Spleen (tissue), 13 donors: ENCODE measurements at places on chromosomes 11 and 22. TPM values are rescaled to one million over a fixed set of nuclear protein-coding genes. Genes with fewer than 3 reads are reported as not detected.

Gene SHANK2
- 22.5 TPM for total RNA-seq

Gene GGTLC2
- total RNA-seq = not detected

Gene LDHA
- total RNA-seq = 229 TPM

Gene CASP5
- total RNA-seq = 2.3 TPM

Gene MSANTD4
- total RNA-seq = 14.8 TPM

Gene APOA1
- 1.1 TPM for total RNA-seq

Gene GALR3
- total RNA-seq = not detected

Gene OR56A5
- total RNA-seq = not detected

GRCh38 chr11:12239396-12239795, 129.0 kb downstream of the MICAL2 start:
- no peak overlapping the region for H3K27ac ChIP-seq
- no peak overlapping the region for H3K4me3 ChIP-seq
- H3K4me1 ChIP-seq = peaks cover 4% of the 10 kb centered on the region
- no peaks in the 10 kb centered on the region for H3K27me3 ChIP-seq

- H3K27me3 ChIP-seq = no peaks in the 10 kb centered on the region
- no peaks in the 10 kb centered on the region for H3K36me3 ChIP-seq
- no peak for DNase-seq
- H3K4me3 ChIP-seq = no peak overlapping the region
- no peaks in the 10 kb centered on the region for H3K4me1 ChIP-seq
- no peak overlapping the region for H3K27ac ChIP-seq
These were observed 22.6 kb upstream of the MRGPRX2 start for GRCh38 chr11:19083166-19083565.

GRCh38 chr22:50247748-50248147, 2.9 kb upstream of the TUBGCP6 start:
- peak overlapping the region; percentile 40 for H3K27ac ChIP-seq
- no peak overlapping the region for H3K4me3 ChIP-seq
- no peaks in the 10 kb centered on the region for H3K27me3 ChIP-seq
- peaks cover 19% of the 10 kb centered on the region for H3K36me3 ChIP-seq
- no peak for DNase-seq

DNA sequence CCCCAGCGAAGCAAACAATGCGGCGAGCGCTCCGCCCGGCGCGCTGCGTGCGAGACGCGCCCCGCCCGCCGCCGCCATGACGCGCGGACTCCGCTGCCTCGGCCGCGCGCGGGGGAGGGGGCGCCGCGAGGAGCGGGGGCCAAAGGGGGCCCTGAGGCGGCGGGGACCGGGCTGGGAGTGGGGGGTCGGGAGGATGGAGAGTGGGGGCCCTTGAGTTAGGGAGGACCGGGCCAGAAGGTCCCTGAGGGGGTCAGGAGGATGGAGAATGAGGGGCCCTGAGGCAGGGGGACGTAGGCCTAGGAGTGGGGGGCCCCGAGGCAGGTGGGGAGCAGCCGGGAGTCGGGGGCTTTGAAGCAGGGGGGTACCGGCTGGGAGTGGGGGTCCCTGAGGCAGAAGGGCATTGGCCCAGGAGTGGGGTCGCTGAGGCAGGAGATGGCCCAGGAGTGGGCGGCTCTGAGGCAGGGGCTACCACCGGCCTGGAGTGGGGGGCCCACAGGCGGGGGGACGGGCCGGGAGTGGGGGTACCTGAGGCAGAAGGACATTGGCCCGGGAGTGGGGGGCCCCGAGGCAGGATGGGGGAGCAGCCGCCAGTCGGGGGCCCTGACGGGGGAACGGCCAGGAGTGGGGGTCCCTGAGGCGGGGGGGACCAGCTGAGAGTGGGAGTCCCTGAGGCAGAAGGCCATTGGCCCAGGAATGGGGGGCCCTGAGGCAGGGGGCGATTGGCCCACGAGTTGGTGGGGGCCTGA, at the start of gene BRD1:
Gene BRD1 (minus strand): TSS at position 21 of the 746 bp plus-strand sequence. CDS start 3,556 bp downstream, outside the sequence.
- H3K36me3 ChIP-seq = peaks cover 11% of the 10 kb centered on the region
- peaks cover 59% of the 10 kb centered on the region for H3K4me1 ChIP-seq
- no peaks in the 10 kb centered on the region for H3K27me3 ChIP-seq
- H3K4me3 ChIP-seq = peak within 1 kb of the TSS; percentile 66
- peak within 1 kb of the TSS; percentile 92 for H3K27ac ChIP-seq
- DNase-seq = peak; percentile 94

DNA sequence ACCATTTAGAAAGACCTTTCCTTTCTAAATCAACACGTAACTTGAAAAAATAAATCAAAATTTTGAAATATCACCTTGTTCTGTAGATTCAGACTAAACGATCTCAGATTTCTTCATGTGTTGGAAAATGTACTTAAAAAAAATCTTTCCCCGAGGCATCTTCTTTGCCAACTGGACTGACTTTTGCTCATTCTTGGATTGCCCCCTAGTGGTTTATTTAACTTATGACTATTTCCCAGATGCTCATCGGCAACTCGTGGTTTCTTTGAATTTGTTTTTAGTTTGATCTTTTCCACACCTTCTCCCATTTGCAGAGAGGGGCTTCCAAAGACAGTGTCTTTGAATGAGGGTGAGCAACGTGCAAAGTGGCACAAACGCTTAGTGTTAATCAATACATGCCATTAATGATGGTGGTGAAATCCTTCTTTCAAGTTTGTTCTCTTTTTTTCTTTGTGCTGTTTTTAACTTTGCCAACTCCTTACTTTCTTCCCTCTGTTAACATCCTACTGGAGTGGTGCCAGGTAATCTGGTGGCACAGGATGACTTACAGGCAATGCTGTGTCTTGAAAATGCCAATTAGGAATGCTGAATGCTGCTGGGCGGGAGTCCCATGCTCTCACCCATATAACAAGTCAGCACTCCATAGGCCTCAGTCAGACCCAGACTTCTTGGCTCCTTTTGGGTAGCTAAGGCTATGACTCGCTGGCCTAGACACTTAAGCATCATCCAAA, 18.3 kb downstream of the PRSS23 start:
- H3K27ac ChIP-seq = no peak overlapping the region
- H3K4me3 ChIP-seq = no peak overlapping the region
- peaks cover 16% of the 10 kb centered on the region for H3K4me1 ChIP-seq
- H3K27me3 ChIP-seq = no peaks in the 10 kb centered on the region

GRCh38 chr22:20000246-20001081, 16.2 kb downstream of the ARVCF start:
- H3K4me1 ChIP-seq = no peaks in the 10 kb centered on the region
- H3K27me3 ChIP-seq = no peaks in the 10 kb centered on the region
- no peak overlapping the region for H3K27ac ChIP-seq
- DNase-seq = peak; percentile 51
- no peaks in the 10 kb centered on the region for H3K36me3 ChIP-seq

DNA sequence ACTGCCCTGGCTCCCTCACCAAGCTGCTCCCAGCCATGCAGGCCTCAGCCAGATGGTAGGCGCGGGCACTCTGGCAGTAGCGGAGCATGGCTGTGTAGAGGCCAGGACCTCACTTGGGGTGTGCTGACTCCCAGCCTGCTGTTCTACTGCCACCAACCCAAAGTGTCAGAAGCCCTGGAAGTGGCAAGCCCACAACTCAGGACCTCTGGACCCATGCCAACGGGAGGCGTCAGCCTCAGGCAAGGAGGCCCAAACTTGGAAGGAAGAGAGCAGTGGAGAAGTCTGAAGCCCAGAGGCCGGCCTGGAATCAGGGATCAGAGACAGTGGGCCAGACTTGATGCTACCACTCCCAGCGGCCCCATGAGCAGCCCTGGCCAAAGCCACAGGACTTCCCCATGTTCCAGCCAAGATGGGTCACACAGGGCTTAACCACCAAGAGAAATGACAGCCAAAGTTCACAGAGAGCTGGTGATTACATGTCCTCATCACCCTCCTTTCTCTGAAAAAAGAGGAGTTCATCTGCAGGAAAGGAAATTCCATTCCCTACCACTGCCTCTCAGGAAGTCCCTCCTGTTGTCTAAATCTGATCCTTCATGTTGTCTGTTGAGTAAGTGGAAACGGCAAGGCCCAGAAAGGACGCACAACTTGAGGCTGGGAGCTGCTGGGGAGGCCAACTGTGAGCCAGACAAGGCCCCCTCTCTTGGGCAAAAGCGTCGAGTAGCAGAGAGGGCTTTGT, 4.4 kb downstream of the ARRB1 start:
- H3K27me3 ChIP-seq = no peaks in the 10 kb centered on the region
- no peak overlapping the region for H3K4me3 ChIP-seq
- peak overlapping the region; percentile 95 for H3K27ac ChIP-seq
- DNase-seq = no peak
- H3K36me3 ChIP-seq = no peaks in the 10 kb centered on the region

GRCh38 chr11:71311176-71311925, 59.0 kb upstream of the SHANK2 start:
- DNase-seq = peak; percentile 19
- no peaks in the 10 kb centered on the region for H3K36me3 ChIP-seq
- H3K27ac ChIP-seq = no peak overlapping the region
- H3K4me3 ChIP-seq = no peak overlapping the region
- no peaks in the 10 kb centered on the region for H3K4me1 ChIP-seq
- no peaks in the 10 kb centered on the region for H3K27me3 ChIP-seq

DNA sequence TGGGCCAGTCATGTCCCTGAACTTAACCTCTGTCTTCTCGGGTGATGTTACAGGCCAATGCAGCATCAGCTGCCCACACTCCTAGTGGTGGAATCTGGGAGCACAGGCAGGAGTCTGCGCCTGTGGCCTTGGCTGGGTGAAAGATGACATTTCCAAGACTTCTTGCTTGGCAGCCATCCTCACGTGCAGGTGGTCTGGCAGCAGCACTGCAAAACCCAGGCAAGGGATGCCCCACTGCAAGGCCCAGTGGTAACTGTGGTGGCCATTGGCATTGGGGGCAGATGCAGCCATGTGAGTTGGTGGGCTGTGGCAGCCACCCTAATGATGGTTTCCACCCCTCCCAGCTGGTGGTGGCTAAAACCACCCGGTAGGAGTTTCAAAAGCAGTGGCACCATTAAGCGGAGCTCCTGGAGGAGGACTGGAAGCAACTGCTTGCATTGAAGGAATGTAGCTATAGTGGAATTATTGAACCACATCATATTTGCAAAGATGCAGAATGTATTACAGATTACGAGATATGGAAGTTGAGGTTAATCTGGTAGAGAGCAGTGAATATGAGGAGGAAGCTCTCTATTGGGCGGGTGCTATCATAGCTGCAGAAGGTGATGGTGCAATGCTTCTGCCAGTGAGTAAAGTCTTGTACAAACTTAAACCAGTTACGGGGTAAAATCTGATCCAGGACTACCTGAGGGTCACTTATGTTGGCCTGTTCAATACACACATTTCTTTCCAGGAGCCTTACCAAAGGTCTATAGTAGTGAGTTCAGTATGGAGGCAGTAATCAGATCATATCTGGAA, 120.7 kb upstream of the TOP3B start:
- no peaks in the 10 kb centered on the region for H3K36me3 ChIP-seq
- no peak for DNase-seq
- peaks cover 33% of the 10 kb centered on the region for H3K4me1 ChIP-seq
- no peak overlapping the region for H3K4me3 ChIP-seq

DNA sequence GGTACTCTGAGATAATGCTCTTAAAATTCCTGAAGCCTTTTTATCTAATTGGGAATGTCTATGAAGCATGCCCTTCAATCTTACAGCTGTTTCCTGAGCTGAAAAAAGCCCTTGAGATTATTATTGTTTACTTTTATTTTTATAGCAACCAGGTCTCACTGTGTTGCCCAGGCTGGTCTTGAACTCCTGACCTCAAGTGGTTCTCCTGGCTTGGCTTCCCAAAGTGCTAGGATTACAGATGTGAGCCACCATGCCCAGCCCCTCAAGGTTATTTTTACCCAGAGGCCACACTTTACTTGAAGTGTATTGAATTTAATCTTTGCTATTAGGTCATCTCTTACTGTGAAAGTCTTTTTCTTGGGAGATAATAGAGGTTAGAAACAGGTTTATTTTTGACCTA, 7.0 kb upstream of the SWAP70 start:
- H3K27ac ChIP-seq = peak overlapping the region; percentile 61
- no peak overlapping the region for H3K4me3 ChIP-seq
- H3K27me3 ChIP-seq = no peaks in the 10 kb centered on the region
- peaks cover 17% of the 10 kb centered on the region for H3K4me1 ChIP-seq
- H3K36me3 ChIP-seq = no peaks in the 10 kb centered on the region

GRCh38 chr11:17354601-17354991, 3.0 kb downstream of the NCR3LG1 start:
- H3K4me1 ChIP-seq = peaks cover 13% of the 10 kb centered on the region
- no peak overlapping the region for H3K4me3 ChIP-seq
- H3K27ac ChIP-seq = no peak overlapping the region

GRCh38 chr11:73342633-73343032, 33.6 kb upstream of the RELT start:
- H3K27ac ChIP-seq = no peak overlapping the region
- no peak for DNase-seq
- peaks cover 8% of the 10 kb centered on the region for H3K4me1 ChIP-seq
- H3K36me3 ChIP-seq = peaks cover 9% of the 10 kb centered on the region
- H3K4me3 ChIP-seq = no peak overlapping the region
- H3K27me3 ChIP-seq = no peaks in the 10 kb centered on the region
